ENCODE measurements at places on chromosomes 4 and X.

- DNase-seq: no peak
Measured at GRCh38 chrX:87961471-87961870, 443.9 kb downstream of the KLHL4 start.

GRCh38 chr4:183633476-183634400 lies 25.2 kb downstream of the RWDD4 start:
- no peak for DNase-seq

- no peak for DNase-seq
Measured at GRCh38 chrX:12301288-12301687, 163.0 kb downstream of the FRMPD4 start.

- DNase-seq: no peak
Measured at GRCh38 chrX:1788300-1788911, 173.5 kb downstream of the ASMT start.

GRCh38 chr4:8516061-8516573 lies 64.1 kb upstream of the GPR78 start:
- no peak for DNase-seq

DNA sequence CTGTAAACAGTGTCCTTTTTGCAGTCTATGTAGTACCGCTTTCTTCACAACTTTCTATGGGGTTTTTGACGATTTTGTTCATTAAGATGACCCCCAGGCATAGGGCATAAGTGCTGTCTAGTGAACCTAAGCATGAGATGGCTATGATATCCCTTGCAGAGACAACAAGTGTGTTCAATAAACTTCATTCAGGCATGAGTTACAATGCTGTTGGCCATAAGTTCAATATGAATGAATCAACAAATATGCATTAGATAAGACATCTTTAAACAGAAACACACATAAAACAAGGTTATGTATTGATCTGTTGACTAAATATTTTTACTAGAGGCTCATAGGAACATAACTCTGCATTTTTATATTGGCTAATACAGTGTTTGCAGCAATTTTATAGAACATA lies 1322.0 kb downstream of the ARAP2 start:
- DNase-seq: no peak

DNA sequence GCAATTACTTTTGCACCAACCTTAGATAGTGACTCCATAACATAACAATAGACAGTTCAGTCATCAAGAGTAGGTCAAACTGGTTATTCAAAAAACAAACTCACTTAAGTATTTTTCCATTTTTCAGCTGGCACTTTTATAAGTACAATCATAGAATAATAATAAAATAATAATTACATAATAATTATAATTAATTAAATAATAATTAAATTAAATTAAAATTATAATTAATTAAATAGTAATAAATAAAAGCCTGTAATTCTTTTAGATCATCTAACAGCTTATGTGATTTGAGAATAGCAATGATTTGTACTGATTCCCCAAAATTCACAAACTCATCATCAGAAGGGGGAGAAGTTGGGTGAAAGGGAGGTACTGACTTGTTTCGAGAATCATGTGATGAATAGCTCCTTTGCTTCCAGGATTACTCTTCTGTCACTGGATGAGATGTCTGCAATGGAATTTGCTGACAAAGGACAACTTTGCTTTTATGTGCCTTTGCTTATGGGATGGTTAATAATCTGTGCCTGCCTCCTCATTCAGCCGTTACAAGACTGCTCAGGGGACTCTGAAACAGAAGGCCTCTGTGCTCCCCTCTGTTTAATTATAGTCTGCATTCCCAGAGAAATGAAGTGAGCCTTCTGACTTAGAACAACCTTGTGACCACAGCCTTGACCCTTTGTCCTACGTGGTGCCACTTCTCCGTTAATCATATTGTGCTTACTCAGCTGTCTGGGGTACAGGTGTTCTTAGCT lies 104.8 kb upstream of the ENPEP start:
- DNase-seq: no peak

- DNase-seq: no peak
Measured at GRCh38 chr4:2485956-2486355, 17.1 kb downstream of the RNF4 start.

DNA sequence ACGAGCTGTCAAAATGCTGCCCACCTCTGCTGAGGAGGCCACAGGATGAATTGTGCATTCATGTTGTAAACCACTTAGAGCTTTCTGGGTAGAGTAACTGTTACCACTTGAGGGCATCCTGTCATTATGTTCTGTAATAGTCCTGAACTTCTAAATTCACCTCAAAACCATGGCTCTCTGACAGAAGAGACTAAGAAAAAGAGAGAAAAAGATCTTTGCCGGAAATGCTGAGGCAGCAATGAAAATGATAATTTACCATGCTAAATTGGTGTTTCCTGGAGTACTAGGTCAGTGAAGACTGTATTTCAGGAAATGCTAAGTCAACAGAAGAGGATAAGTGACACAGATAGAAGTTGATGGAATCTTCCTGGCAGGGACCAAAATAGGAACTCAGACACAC lies 942.3 kb upstream of the SLIT2 start:
- DNase-seq: no peak

DNA sequence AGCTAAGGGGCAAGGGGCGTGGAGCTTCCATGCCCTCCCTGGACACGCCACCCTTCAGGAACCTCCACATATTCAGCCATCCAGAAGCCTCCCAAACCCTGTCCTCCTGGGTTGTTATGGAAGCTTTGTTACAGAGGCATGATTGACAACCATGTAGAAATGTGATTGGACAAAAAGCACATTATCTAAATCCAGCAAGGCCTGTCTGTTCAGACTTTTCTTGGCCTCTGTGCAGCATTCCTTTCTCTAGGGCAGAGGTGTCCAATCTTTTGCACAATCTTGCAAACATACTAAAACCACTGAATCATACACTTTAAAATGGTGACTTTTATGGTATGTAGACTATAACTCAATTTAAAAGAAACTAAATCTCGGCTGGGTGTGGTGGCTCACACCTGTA lies 12.7 kb downstream of the STEEP1 start:
- no peak for DNase-seq

DNA sequence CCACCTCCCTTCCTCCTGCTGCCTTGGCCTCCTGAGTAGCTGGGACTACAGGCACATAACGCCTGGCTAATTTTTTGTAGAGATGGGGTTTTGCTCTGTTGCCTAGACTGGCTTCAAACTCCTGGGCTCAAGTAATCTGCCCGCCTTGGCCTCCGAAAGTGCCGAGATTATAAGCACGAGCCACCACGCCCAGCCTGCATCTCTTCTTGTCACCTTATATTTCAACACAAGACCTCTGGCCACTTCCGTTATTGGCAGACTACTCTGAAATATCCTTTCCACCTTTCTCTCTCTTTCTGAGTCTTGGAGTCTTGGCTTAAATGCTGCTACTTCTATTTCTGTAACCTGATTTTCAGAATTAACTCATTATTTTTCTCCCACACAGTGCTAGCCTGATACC lies 5.6 kb downstream of the KIAA0232 start:
- peak; percentile 39 for DNase-seq

DNA sequence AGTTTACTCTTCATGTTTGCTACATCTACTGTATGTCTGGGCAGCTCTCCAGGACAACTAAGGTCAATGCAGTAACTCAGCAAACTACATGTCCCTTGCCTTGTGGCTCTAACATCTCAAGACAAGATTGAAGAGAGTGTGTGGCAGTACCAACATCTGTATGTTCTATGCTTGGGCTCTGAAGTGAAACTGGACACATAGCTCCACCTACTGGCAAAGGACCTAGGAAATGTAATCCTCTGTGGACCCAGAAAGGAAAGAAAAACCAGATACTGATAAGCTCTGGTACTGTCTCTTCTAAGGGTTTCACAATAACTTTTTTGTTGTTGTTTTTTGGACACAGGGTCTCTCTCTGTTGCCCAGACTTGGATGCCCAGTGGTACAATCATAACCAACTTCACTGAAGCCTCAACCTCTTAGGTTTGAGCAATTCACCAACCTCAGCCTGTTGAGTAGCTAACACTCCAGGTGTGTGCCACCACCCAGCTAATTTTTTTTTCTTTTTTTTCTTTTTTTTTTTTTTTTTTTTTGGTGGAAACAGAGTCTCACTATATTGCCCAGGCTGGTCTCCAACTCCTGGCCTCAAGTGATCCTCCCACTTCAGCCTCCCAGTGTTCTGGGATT lies 64.1 kb downstream of the QDPR start:
- DNase-seq: peak; percentile 88

GRCh38 chr4:108527723-108528122 lies 92.7 kb upstream of the RPL34 start:
- DNase-seq: peak; percentile 36

DNA sequence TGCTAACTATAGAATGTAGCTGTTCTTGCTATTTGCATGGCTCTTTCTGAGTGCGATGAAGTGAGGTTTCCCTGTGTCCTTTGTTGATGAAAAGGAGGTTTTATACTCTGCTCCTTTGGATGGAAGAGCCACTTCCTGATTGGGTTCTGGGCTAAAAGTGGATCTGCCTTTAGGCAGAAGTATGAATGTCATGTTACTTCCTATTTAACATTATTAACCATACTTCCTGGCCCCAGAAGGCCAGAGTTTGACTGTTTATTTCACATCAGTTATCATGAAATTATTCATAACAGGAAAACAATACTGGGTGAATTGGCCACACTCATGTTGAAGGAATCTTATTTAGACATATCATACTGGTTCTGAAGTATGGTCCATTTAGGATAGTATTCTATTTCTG lies 386.2 kb downstream of the PCDH7 start:
- DNase-seq: no peak

DNA sequence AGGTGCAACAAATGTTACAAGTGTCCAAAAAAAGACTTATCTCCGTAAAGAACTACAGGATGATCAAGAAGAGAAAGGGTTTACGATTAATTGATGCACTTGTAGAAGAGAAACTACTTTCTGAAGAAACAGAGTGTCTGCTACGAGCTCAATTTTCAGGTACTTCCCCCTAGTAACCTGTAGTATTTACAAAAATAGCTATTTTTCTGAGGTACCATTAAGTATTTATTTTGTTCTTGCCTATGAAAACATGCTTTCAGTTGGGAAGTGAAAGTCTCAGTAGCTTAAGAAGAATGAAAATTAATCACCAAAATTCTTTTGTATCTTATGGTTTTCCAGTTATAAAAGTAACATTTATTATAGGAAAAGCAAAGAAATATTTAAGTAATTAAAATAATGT lies 5.9 kb downstream of the THAP9 start:
- DNase-seq: no peak

GRCh38 chrX:17042037-17042436 lies 95.6 kb downstream of the REPS2 start:
- DNase-seq: no peak

DNA sequence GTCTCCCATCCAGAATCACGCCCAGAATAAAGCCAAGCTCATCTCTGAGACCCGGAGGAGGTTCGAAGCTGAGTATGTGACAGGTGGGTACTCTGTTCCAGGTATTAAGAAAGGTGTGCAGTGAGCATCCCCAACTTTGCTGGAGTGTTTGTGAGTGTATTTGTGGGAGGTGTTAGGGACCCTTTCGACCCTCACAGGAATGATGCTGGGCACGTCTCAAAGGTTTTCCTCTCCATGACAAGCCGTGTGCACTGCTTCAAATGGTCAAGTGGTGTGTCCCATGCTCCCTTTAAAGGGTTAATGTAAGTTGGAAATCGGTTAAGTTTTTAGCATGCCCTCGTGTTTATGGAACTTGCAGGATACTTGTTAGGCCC lies 442 bp downstream of the MOSPD2 start:
- DNase-seq: no peak

DNA sequence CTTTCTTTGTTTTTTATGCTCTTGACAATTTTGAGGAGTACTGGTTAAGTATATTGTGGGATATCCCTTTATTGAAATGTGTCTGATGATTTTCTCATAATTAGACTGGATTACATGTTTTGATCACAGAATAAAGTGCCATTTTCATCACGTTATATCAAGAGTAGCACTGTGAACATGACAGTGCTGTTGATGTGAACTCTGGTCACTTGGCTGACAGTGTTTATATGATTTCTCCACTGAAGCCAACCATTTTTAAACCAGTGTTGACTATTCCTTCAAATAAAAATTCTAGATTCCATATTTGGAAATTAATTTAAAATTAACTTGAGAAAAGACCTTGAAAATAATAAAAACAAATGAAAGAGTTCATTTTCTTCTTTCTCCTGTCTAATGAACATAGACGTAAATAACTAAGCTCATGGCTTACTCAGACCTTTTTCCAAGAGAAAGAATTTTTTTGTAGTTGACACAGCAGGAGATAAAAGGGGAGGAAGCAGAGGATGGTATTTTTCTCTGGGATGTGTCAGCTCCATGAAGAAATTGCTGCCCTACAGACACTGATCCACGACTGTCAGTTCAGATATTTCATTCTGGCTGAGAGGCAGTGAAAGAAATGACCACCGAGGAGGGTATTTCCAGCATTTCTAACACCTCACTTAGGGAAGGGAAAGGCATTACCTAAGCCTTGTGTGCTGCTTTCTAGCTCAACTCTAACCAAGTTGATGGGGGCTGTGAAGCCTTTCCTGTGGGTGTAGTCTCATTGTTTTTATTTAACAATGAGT lies 150.9 kb upstream of the ANK2 start:
- DNase-seq: no peak

DNA sequence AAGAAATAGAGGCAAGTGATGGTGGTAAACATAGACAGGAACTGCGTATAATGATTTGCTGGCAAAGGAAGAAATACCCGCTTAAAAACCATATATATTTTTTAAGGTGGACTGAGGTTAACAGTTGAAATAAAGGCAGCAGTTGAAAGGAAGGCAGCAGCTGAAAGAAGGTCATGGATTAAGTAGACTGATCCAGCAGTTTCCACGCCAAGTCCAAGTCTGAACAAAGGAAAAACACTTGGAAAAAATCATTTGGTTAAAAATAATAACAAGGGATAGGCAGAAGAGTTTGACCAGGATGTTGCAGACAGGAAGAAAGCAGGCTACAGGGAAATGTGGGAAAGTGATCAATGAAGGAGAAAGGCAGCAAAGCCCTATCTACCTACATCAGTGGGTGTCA lies 93.6 kb downstream of the AMELX start:
- no peak for DNase-seq

- DNase-seq: peak; percentile 64
Measured at GRCh38 chrX:66021765-66022631, 17.9 kb downstream of the VSIG4 start.

DNA sequence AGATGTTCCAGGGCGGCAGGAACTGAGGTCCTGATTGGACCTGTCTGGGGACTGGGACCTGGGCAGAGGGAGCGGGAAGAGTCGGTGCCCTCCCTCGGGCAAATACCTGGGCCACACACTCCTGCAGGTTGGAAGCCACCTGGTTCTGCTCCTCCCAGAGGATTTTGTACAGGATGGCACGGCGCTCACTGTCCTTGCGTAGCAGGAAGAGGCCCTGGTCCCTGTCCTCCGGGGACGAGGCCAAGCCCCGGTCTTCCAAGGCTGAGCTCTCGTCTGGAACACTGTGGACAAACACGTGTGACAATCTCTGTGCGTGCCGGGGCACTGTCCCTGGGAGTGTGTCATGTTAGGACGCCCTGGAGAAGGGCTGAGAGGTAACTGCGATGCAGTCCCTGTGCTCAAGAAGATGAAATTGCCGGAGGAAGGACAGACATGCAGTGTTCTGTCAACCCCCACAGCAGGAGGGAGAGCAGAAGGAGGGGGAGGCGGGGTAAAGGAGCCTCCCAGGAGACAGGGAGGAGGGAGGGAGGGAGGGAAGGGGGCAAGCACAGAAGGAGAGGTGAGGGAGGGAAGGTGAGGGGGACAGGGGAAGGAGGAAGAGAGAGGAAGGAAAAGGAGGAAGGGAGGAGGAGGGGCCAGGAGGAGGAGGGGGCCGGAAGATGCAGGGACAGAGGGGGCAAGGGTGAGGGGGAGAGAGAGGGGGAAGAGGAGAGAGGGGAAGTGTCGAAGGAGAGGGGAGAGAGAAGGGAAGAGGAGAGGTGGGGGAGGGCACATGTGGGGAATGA lies 29.0 kb downstream of the PDHA1 start:
- no peak for DNase-seq

Measured in hematopoietic multipotent progenitor cell treated with erythropoietin and hydrocortisone succinate and interleukin-3 and kit ligand, for 6 days (in vitro differentiated cells).